ENCODE measurements at places on chromosomes 6 and 20. TPM values are rescaled to one million over a fixed set of nuclear protein-coding genes. Genes with fewer than 3 reads are reported as not detected.

The MUC22 gene
- not detected for total RNA-seq

The ULBP3 gene
- total RNA-seq: 0.60 TPM

GRCh38 chr6:108564178-108564577 is 3.5 kb downstream of the FOXO3 start:
- no peak for DNase-seq

DNA sequence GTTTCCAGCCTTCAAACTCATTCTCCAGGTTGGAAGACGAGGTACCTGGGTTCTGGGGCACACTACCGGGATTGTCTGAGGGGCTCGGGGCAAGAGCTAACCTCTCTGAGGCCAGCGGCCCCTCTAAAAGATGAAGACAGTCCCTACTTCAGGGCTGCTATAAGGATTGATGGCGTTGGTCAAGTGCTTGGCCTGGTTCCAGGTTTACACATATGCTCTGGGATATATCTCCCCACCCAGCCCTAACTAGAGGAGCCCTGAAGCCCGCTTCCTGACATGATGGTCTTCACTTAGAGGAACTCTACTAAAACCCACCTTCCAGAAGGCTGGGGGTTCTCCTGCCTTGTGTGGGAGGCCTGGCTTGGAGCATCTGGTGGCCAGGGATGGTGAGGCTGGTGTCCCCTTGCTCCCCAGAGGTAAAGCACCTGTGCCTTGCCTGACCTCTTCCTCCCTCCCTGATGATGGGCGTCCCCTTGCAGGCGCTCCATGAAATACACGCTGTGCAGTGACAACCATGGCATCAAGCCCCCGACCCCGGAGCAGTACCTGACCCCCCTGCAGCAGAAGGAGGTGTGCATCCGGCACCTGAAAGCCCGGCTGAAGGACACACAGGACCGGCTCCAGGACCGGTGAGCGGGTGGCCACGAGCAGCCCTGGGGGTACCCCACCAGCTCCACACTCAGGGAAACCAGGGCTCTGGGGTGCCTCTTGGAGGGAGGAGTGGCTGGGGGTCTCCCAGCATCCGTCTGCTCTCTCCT is 28.7 kb downstream of the SDCBP2 start:
- DNase-seq: no peak

GRCh38 chr6:15969236-15969778 is 159.6 kb upstream of the MYLIP start:
- no peak for DNase-seq

DNA sequence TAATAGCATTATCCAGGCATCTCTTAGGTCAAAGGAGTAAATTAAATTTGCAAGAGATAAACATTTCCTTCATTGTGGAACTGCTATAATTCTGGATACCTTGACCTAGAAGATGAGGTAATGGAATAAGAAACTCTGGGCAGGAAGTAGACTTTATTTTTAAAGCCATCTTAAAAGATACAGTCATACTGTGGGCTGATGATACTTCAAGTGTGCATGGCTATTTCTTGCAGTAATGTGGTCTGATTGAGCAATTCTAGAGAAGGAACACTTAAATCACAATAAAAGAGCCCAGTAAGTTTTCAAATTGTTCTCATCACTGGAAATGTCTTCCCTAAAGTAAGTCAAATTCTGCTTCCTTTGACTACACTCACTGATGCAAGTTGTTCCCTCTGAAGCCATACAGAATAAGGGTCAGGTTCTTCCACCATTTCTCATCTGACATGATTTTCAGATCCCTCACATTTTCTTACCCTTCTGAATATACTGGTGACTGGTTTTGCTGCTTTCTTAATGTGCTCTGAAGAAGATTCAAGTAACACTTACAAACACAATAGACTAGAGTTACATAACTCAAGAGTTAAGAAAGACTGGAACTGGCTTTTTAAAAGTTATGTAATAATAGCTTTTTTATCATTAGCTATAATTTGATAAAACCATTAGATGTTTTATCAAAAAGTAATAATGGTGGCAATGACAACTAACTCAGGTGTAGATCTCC is 62.6 kb upstream of the TMEM244 start:
- DNase-seq: no peak

DNA sequence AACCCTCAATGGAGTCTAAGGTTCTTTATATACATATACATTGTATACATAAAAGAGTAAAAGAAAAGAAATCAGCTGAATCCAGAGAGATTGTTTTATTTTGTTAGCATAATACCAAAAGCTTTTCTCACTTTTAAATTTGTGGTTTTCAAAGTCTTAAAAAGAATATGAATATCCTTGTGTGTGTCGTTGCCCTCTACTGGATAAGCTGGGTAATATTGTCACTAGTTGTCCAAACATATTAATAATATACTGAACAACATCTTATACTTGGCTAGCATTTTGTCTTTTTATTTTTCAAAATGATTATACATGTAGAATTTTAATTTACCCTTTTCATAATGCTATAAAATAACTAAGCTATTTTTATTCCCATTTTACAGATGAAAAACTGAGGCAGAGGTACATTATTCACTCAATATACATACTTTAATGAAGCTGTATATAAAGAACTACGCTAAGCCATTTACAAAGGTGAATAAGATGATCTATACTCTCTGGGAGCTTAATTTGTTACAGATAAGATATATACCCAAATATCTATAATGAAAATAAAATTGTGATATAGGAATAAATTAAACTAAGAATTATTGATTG is 531.7 kb downstream of the TFAP2B start:
- DNase-seq: no peak

Measured in left cardiac atrium (tissue), 4 donors.